Stimulated activated CD4-positive, alpha-beta T cell treated with anti-CD3 and anti-CD28 coated beads, Interleukin-1b, Interleukin-23, amount 100 ng/mL, for 4 hours (primary cell): ENCODE measurements at places on chromosomes 5 and 9.

DNA sequence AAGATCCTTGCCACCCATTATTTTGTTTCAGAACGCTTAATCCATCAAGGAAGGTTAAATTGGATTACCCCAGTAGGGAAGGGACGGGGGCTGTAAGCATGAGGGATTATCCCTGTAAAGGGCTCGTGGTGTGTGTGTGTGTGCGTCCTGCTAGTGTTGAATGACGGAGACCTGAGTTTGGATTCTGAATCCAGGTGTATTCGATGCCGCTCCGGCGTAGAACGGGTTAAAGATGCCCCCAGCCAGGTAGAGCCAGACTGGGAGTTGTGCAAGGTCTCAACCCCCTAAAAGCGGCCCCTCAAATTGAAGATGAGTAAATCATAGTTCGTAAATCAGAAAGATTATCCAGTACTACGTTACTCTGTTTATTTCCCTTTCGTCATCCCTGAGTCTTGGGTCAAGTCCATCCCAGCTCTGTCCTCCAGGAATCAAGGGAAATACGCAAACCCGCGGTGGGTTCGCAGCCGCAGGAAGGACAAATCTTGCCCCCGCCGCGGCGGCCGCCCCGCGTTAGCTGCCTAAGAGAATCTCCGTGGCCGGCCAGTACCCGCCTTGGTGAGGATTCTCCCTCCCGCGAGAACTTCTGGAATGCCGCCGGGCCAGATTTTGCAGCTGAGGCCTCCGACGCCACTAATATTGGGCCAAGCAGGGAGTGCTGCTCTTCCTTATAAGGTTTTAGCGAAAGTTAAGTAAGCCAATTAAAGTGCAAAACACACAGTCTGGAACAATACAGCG, 586 bp upstream of the MTAP start:
- DNase-seq, result no peak

GRCh38 chr9:1726993-1727759, 288.0 kb upstream of the SMARCA2 start:
- DNase-seq, result no peak

- no peak for DNase-seq
These were observed 584.3 kb downstream of the CAAP1 start for GRCh38 chr9:26308328-26308727.

- DNase-seq, result no peak
These were observed 159.3 kb downstream of the NR3C1 start for GRCh38 chr5:143244000-143244736.

DNA sequence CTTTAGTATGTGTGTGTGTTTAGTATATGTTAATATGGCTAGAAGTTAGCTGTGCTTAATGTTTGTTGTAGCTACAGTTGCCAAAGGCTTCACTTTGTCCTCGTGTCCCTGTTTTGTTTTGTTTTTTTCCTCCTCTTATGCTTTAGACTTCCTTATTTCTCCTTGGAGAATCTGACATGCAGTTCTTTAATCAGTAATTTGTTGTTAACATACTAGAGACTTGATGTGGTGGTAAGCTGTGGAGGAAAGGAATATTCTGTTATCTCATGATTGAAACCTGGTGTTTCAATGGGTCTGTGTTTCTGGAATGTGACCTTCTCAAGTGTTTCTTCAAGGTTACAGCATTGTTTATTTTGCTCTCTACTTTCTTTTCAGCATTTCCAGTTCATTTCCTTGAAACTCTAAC, 515.6 kb upstream of the ST8SIA4 start:
- DNase-seq, result no peak

- DNase-seq, result no peak
These were observed 785.3 kb upstream of the RIOK2 start for GRCh38 chr5:97968346-97968745.

GRCh38 chr5:9056046-9056445, 489.8 kb downstream of the SEMA5A start:
- no peak for DNase-seq
